ENCODE measurements at places on chromosomes 5 and 9. TPM values are rescaled to one million over a fixed set of nuclear protein-coding genes. Genes with fewer than 3 reads are reported as not detected.

Gene LCN9
- not detected for total RNA-seq

Gene RANBP3L
- not detected for total RNA-seq

Gene SLF1
- 93.9 TPM for total RNA-seq

Gene OR1J1
- total RNA-seq = not detected

Gene ANKDD1B
- not detected for total RNA-seq

Gene SOHLH1
- not detected for total RNA-seq

Gene B4GALT1
- 19.8 TPM for total RNA-seq

Gene TAF11L5
- not detected for total RNA-seq

All from A172 (cell line).